ENCODE measurements at places on chromosomes 2 and 18. TPM values are rescaled to one million over a fixed set of nuclear protein-coding genes. Genes with fewer than 3 reads are reported as not detected.
A peak's percentile ranks its signal among the peaks of the same experiment; 100 is the strongest.

The MAP2 gene
- total RNA-seq: 0.29 TPM

The CYP27A1 gene
- total RNA-seq: 0.61 TPM

The SULT1C2 gene
- total RNA-seq: 0.05 TPM

DNA sequence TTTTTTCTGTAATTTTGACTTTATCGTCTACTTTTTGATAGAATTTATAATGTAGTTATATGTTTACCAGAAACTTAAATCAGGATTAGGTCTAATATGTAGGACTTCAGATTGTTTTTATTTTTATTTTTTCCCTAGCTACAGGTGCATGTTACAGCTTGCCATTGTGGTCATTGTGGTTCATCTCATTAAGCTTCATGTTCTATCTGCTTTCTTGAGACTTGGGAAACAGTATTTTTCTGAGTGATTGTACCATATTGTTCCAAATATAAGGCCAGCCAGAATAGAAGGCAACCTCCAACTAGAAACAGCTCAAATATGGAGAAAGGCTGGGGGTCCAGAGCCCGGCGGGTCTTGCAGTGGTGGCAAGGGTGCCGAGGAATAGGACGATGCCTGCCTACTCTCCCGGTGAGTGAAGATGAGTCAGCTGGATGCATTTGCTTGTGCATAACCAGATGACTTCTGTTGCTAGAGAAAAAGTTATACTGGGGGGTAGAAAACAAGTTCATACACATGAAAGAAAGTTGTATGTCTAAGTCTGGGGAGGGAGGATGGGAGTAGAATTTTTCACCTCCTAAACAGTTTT is 188.4 kb downstream of the CCDC85A start:
- no peaks in the 10 kb centered on the region for H3K4me1 ChIP-seq
- H3K27ac ChIP-seq: no peak overlapping the region
- no peaks in the 10 kb centered on the region for H3K36me3 ChIP-seq
- DNase-seq: no peak

DNA sequence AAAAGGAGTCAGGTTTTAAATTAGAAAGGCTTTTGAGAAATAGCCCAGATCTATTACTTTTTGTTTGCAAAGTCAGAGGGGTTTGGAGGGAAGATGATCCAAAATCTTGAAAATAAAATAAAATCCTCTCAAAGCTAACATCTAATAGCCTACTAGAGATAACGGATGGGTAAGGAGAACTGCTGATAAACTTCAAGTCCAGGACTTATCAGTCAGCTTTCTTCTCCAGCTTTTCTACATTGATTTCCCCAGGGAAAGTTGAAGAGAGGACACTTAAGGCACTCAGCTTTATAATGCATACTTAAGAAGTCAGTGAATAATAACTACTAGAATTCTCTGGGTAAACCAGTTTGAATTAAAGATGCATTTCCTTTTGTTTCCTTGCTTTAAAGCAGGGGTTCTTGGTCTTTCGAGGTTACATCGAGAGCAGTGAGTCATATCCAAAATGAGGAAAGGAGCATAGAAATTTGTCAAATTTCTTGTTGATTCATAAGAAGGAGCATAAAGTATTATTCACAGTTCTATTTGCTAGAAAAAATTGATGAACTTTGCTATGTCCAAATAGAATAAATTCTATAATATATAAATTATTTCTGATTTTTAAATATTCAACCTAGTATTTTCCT is 43.2 kb upstream of the ITPRID2 start:
- DNase-seq: no peak
- H3K27me3 ChIP-seq: no peaks in the 10 kb centered on the region
- no peaks in the 10 kb centered on the region for H3K4me1 ChIP-seq
- no peak overlapping the region for H3K27ac ChIP-seq
- no peaks in the 10 kb centered on the region for H3K36me3 ChIP-seq

GRCh38 chr2:150165442-150165841 is 322.0 kb downstream of the RND3 start:
- H3K27me3 ChIP-seq: no peaks in the 10 kb centered on the region
- no peaks in the 10 kb centered on the region for H3K4me1 ChIP-seq
- H3K27ac ChIP-seq: no peak overlapping the region
- no peak for DNase-seq

- no peaks in the 10 kb centered on the region for H3K4me1 ChIP-seq
- H3K36me3 ChIP-seq: no peaks in the 10 kb centered on the region
- H3K27ac ChIP-seq: no peak overlapping the region
Observed at GRCh38 chr2:18803141-18803939, 214.0 kb upstream of the NT5C1B start.

GRCh38 chr2:164818149-164819136 is 23.2 kb downstream of the COBLL1 start:
- no peaks in the 10 kb centered on the region for H3K4me1 ChIP-seq
- H3K27me3 ChIP-seq: no peaks in the 10 kb centered on the region
- no peak overlapping the region for H3K4me3 ChIP-seq
- H3K27ac ChIP-seq: no peak overlapping the region
- H3K36me3 ChIP-seq: no peaks in the 10 kb centered on the region

- H3K36me3 ChIP-seq: no peaks in the 10 kb centered on the region
- H3K4me1 ChIP-seq: peaks cover 9% of the 10 kb centered on the region
- no peak overlapping the region for H3K4me3 ChIP-seq
- H3K27me3 ChIP-seq: no peaks in the 10 kb centered on the region
- peak overlapping the region; percentile 60 for H3K27ac ChIP-seq
Observed at GRCh38 chr2:165895974-165896373, 57.6 kb downstream of the TTC21B start.

GRCh38 chr2:161432107-161432506 is 16.0 kb downstream of the TBR1 start:
- no peaks in the 10 kb centered on the region for H3K4me1 ChIP-seq
- no peak overlapping the region for H3K27ac ChIP-seq
- H3K27me3 ChIP-seq: peaks cover 14% of the 10 kb centered on the region
- DNase-seq: no peak
- H3K36me3 ChIP-seq: no peaks in the 10 kb centered on the region
